ENCODE measurements at places on chromosomes 2 and 18.

DNA sequence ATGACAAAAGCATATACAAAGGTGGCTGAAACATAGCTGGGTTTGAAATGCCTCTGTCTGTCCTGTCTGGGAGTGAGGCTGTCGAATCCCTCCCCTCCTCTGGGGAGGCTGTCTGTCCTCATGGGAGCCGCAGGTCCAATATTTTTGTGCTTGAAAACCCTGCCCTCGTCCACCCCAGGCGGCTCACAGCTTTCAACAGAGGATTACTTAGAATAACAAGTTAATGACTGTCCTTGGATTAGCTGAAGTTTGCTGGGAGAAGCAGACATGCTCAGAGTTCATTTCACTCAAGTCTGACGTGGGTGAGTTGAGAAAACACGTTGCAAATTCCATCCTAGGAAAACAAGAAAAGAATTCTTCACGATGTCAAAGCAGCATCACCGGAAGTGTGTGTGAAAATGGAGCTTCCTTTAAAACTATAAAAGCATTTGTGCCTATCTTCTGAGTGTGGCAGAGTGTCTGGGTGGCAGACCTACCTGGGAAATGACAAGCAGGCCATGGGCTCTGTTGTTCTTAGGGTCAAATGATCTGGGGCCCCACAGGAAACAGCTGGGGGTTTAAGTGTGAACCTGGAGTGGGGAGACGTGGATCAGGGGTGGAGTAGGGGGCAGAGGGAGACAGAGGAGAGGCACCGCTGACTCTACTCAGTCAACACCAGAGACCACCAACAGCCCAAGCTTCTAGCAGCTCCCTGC lies 77.1 kb downstream of the DDX1 start:
- no peak for DNase-seq

GRCh38 chr2:176526995-176527901 lies 258.0 kb downstream of the MTX2 start:
- no peak for DNase-seq

- no peak for DNase-seq
Observed at GRCh38 chr2:25814681-25815080, 63.6 kb downstream of the ASXL2 start.

DNA sequence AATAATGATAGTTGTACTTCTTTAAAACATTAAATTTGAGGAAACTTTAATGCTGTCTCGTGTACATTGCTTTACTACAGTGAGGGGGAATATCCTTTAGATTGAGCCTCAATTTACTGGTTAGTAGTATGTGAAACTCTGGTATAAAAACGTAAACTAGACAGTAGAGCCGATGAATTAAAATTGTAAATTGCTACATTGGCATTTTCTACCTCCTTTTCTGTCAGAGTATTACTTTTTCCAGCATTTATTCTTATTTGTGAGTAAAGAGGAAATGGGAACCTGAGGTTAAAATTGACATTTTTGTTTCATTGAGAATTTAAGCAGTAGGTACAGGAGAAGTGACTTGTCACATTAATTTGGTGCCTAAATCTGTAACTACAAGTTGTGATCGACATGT lies 128.2 kb downstream of the MIB1 start:
- no peak for DNase-seq

DNA sequence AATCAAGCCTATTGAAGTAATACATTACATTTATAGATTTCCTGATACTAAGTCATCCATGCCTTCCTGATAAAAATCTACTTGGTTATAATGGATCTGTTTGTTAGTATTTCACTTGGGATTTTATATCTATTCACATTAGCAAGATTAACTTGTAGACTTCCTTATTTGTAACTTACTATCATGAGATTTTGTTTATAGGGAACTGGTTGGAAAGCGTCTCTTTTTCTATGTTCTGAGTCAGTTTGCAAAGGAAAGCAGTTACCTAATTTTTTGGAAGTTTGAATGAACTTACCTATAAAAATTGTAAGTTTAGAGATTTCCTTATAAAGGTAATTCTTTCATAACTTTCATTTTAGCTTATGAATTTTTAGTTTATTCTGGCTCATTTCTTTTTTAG lies 141.4 kb downstream of the SMAD7 start:
- DNase-seq, result no peak

GRCh38 chr2:176126929-176127773 lies 2.4 kb upstream of the HOXD8 start:
- DNase-seq, result peak; percentile 72

GRCh38 chr2:72824224-72824842 lies 1.5 kb downstream of the EXOC6B start:
- DNase-seq, result peak; percentile 45

DNA sequence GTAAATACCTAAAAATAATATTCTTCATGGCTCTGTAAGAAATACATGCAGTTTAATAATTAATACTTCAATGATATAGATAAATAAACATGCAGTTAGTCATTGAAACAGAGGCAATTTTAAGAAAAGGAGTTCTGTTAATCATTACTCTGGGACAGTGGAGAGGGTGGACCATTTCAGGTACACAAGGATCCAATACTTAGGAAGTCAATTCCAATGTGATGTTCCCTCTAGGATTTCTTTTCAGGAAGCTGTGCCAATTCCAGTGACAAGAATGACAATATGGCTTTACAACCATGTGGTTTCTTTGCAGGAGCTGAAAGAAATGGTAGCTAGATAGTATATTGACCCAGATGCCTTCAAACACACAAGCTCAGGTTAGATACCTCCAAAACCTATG lies 175.8 kb upstream of the NETO1 start:
- DNase-seq, result no peak

DNA sequence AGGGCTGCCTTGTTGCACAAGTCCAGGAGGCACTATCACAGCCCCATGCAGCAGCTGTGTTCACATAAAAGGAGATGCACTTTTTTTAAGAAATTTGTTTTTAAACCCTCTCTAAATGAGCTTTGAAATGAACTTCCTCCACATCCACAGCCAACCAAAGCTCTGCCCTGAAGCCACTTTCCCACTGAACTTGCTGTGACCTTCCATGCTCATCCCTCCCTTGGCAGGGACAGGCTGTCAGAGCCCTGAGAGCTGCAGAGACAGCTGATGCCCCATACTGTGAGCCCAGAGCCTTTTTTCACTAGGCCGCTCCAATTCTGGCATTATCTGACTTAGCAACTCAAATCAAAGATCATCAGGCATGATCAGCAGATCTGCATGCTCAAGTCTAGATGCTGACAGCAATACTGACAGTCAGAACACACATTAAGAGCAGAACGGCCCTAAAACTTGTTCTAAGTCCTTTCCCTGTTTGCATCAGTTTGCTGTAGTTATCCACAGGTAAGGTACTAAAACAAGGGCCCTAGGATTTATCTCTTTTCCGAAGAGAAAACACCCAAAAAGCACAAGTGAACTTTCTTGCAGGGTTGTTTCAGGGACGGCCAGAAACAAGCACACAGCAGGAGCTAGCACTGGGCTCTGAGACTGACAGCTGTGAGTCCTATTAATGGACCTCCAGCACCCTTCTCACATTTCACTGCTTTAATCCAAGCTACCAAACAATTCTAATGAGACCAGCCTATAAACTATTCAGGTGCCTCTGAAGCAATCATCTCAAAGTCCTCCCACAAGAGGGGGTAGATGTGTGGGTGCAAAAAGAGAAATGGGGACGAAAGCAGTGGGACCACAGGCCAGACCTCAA lies 34.9 kb downstream of the RNU4ATAC start:
- no peak for DNase-seq

GRCh38 chr2:152062125-152063091 lies 36.4 kb downstream of the CACNB4 start:
- no peak for DNase-seq

DNA sequence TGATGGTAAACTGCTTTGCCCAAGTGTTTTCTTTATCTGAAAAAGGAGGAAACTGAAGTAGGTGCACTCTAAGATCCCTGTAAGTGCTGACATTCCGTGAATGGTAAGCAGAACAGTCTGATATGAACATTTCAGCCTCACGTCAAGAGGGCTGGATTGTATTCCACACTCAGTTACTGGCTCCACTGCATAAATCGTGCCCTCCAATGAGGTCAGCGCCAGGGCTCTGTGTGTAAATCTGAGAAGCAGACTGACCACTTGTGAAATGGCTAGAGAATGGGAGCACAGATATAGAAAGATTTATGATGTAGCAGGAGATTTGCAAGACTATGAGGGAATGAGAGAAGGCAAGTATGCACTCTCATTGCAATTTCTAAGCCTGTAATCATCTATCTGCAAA lies 153.0 kb downstream of the ICOS start:
- peak; percentile 36 for DNase-seq

- no peak for DNase-seq
Observed at GRCh38 chr2:401019-401679, 113.3 kb upstream of the ALKAL2 start.

GRCh38 chr2:172790404-172790803 lies 54.8 kb downstream of the RAPGEF4 start:
- DNase-seq, result no peak

- peak; percentile 62 for DNase-seq
Observed at GRCh38 chr18:36411745-36412168, 114.2 kb downstream of the FHOD3 start.

DNA sequence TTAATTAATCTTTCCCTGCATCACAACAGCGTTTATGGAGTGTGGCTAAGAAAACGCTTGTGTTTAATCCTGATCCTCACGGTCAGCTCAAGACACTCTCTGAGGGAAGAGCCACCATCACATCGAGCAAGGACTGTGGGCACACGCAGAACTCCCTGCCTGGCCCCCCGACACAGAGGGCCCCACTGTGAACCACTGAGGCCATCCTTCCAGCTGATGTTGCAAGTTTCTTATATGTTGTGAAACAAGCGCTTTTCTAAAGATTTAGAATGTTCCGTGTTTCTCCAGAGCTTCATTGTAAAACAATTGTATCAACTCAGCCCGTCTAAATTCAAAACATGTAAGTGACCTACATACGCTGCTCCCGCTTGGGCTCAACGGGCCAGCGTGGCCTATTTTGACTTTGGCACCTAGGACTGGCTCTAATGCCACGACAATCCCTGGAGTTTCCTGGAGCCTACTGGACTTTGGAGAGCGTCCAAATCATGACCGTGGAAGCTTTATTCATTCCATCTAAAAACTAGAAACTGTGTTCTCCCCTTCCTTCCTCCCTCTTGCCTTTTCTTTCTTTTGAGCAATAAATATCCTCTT lies 34.9 kb downstream of the SERPINE2 start:
- DNase-seq, result no peak

DNA sequence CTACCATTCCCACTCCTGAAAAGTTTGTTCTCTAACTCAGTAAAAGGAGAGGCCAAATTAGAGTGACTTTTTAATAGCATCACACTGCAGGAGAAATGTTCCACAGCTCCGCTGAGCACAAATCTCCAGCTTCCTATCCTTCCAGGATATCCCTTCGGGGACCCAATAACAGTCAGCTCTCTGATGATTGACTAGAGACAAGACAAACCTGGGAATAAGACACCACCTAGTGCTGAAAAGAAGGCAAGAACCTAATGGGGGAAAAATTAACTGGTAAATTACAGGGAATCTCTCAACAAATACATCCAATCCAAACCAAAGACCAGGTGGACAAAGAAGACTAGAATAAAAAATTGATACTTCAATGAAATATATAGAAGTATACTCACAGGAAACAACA lies 977.1 kb upstream of the SOX11 start:
- DNase-seq, result no peak

- DNase-seq, result peak; percentile 6
Observed at GRCh38 chr2:7612969-7613368, 695.8 kb downstream of the RNF144A start.

DNA sequence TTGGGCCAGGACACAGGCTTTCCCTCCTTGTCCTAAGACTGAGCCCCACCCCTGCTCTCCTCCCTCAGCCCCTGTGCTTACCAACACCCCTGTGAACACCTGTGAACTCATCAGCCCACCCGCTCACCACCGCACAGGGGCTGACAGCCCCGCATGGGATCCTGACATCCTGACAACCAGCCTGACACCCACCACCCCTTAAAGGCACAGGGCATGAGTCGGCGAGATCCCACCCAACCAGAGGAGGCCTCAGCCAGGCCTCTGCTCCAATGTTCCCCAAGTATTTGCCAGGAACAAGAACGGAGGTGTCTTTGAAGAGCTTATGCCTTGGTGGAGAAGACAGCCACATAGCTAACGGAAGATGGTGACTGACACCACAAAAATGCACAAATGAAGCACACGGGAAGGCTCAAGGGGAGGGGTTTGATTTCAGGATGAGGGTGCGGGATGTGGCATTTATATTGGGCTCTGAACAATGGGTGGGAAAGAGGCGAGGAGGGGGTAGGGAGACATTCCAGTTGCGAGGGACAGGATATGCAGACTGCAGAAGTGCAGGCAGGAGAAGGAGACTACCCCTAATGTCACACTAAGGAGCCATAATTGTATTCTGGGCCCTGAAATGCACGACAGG lies 11.0 kb downstream of the RAB11FIP5 start:
- no peak for DNase-seq

- DNase-seq, result no peak
Observed at GRCh38 chr18:73189718-73190117, 321.9 kb upstream of the NETO1 start.

- no peak for DNase-seq
Observed at GRCh38 chr2:78749638-78750037, 275.9 kb upstream of the REG3G start.

GRCh38 chr2:107729440-107729839 lies 97.3 kb upstream of the RGPD4 start:
- DNase-seq, result no peak

GRCh38 chr18:179499-179898 lies 21.1 kb downstream of the USP14 start:
- no peak for DNase-seq

- DNase-seq, result no peak
Observed at GRCh38 chr2:45909677-45910191, 258.3 kb downstream of the PRKCE start.

DNA sequence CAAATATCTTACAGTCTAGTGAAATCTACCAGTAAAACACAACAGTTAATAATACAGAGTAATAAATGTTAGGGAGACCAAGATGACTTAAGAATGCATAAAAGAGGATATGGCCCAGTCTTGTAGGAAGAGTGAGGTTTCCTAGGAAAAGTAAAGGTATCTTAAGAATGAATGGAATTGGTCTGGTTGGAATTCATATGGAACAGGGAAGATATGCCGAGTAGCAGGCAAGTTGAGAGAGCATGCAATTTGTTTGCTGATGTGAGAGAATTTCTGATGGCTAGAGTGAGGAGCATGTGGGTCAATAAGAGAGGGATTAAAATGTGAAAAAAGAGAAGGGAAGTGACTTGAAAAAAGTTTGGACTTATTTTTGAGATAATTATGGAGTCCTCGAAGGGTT lies 512.9 kb upstream of the ZEB2 start:
- no peak for DNase-seq

DNA sequence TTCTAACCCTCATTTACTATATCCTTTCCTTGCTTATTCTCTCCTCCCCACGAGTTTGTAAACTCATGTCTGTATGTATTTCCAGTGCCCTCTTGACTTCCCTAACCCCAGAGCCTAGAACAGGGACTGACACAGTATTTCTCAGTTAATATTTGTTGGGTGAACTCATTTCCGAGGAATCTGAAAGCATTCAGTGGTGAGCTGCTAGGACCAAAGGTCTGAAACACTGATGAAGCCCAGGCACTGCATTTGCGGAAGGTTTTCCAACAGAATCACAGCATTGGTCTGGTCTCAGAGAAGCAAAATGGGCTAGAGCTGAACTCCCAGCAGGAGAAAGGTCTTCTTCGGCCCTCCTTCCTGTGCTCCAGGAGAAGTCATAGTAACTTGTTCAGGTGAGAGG lies 56.8 kb downstream of the SOX11 start:
- DNase-seq, result no peak

- DNase-seq, result peak; percentile 71
Observed at GRCh38 chr2:7203056-7203467, 285.9 kb downstream of the RNF144A start.
